ENCODE measurements at places on chromosomes 12 and 14. TPM values are rescaled to one million over a fixed set of nuclear protein-coding genes. Genes with fewer than 3 reads are reported as not detected.

The TAS2R43 gene
- total RNA-seq: 0.45 TPM

The SIX1 gene
- not detected for total RNA-seq

The PMCH gene
- total RNA-seq: not detected

The VIPAS39 gene
- 16.3 TPM for total RNA-seq

The CCDC184 gene
- not detected for total RNA-seq

The RPGRIP1 gene
- not detected for total RNA-seq

The LIN7A gene
- 0.35 TPM for total RNA-seq

GRCh38 chr12:122860040-122860853 lies 25.0 kb downstream of the HIP1R start:
- DNase-seq: no peak

DNA sequence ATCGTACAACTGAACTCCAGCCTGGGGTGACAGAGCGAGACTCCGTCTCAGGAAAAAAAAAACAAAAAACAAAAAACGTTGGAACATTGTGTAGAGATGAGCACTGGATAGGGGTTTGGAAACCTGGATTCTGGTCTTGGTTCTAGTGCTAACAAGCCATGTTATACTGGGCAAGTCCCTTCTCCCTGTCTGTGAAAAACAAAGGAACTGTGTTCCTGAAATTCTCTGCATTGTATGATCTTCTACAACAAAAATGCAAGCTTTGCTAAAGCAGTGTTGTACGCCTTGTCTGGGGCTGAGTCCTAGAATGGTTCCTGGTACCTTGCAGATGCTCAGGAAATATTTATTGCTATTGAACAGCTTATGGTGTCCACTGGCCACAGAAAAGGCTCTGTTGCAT lies 13.4 kb downstream of the GPRC5D start:
- DNase-seq: no peak

- DNase-seq: no peak
Measured at GRCh38 chr14:43872752-43873655, 634.1 kb downstream of the FSCB start.

- DNase-seq: no peak
Measured at GRCh38 chr12:62694632-62695031, 228.0 kb downstream of the MON2 start.

DNA sequence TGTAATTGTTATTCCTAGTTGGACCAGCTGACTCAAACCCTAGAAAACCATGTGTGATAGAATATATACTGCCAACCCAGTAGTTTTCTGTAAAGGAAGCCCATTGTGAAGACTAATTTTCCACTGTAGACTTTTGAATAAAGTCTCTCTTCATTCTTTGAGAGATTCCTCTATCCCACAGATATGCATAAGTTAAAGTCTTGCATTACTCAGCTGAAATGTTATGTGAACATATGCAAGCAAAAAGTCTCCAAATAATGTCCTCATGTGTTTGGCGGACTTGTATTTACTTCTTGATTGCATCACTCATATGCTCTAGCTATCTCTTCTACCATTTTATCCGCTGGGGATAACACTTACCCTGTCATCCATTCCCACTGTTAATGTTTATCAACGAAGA lies 35.1 kb upstream of the OTOGL start:
- DNase-seq: no peak

DNA sequence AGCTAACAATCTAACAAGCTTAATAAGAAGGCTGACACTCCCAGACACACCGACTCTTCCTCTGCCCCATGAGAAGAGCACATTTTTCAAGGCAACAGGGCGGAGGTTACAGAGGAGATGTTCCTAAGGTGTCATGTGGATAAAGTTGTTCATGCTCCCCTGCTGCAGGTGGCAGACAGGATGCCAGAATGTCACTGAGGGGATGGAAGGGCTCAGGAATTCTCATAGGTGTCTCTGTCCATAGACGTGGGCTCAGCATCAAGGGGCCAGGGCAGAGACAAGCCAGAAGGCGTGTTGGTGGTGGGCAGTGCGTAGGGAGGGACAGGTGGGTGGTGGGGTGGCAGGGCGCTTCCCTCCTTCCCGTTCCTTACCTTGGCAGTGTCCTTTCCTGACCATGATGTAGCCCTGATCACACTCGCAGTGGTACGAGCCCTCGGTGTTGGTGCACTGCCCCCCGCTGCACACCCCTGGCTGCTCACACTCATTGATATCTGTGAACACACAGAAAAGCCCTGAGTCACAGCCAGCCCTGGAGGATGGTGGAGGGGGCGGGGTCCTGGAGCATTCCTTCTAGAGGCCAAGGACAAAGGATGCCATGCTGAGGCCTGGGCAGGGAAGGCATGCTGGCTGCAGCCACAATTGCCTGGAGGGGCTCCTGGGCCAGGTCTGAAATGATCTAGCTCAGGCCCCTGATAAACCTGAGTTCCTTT lies 23.0 kb downstream of the ISCA2 start:
- DNase-seq: no peak

DNA sequence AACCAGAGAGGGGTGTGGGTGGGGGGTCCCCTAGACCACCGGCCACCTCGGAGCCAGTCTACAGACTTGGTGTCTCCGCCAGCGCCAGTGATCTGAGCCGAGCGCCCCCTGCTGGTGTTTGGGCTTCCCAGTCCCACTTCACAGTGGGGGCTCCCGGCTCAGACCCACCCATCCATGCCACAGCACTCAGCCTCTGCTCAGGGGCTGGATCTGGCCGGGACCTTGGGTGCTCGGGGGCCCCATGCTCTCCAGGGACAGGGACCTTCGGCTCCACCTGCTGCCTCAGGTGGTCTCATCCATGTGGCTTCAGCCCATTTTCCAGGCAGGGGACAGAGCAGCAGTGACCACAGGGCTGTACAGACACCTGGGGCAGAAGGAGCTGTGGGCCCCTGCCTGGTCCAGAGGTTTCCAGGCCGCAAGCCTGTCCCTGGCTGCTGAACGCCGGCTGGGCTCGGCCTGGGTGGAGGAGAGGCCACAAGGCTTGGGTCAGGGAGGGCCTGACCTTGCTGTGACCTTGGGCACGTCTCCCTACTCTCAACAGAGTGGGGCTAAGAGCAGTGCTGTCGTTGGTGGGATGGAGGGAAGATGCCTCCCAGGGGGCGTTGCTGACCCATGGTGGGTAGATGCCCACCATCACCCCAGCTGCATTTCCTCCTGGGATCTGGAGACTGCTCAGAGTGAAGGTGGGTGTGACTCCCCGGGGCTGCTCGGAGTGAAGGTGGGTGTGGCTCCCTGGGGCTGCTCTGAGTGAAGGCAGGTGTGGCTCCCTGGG lies 86.3 kb downstream of the KIF26A start:
- DNase-seq: no peak

DNA sequence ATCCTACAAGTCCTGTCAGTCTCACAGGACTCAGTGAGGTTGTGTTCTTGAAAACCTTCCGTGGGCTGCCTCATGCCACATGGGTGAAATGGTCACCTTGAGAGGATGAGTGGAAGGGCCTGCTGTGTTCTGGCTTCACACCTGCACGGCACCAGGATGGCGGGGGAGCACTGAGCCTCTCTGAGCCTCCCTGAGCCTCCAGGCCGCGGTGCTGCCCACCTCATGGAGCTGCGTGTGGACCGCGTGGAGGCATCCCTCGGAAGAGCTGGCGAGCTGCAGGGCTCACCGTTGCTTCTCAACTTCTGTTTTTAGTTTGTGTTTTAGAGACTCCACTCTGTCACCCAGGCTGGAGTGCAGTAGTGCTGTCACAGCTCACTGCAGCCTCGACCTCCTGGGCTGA lies 56.2 kb downstream of the TEAD4 start:
- no peak for DNase-seq

DNA sequence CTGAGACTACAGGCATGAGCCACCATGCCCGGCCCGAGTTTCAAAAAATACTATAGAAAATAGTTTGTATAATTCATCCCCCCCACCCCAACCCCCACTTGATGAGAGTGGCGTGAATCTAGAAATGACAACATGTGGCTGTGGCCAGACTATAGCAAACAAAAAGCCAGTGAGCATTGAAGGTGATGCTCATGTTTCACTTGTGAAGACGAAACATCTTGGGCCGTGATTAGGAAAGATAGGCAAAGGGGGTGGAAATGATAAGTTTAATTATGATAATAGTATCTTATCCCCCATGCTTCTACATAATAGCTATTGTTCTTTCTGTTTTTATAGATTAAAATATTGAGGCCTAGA lies 8.5 kb downstream of the BORCS5 start:
- no peak for DNase-seq

- DNase-seq: peak; percentile 68
Measured at GRCh38 chr12:112183141-112184021, 58.0 kb downstream of the TRAFD1 start.

DNA sequence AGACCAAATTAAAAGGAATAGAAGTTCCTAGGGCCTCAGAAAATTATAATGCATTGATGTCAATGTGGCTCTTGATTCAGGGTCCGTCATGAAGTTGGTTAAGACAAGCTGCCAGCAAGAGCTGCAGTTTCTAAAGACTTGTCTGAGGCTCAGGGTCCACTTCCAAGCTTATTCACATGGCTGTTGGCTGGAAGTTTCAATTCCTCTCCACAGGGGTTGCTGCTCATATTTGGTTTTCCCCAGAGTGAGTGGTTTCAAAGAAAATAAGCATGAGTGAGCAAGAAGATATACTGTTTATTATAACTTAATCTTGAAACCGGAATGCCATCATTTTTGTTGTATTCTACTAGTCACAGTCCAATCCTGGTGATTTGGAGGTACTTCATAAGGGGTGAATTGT lies 1247.4 kb downstream of the LRFN5 start:
- DNase-seq: no peak

GRCh38 chr14:26845151-26845818 lies 247.5 kb upstream of the NOVA1 start:
- DNase-seq: no peak

- no peak for DNase-seq
Measured at GRCh38 chr12:19894050-19894449, 454.8 kb downstream of the AEBP2 start.

DNA sequence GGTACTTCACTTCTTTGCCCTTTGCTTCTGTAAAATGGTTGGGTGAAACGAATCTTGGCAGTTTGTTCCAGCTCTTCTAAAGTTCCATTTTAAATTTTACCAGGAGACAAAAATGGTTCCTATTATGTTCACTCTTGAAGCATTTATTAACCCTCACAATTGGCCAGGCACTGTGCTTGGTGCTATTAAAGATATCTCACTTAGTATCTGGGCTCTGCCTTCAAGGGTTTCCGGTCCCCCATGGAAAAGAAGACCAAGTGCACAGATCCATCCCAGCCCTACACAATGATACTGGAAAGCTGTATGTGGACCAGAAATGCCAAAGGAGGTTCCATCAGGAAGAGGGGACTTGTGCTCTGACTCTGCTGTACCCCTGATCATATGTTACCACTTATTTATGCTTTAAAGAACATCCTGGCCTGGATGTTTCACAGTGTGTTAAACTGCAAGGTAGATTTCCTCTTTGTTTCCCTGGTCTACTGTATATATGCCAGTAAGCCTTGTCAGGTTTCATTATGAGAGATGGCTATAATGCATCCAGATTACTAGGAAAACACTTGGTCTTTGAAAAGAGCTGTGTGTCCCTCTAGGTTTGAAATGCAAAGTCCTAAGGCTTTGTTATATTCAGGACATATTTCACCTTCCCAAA lies 154.8 kb downstream of the PRKCH start:
- no peak for DNase-seq

- DNase-seq: no peak
Measured at GRCh38 chr12:100652488-100652887, 79.0 kb downstream of the GAS2L3 start.

DNA sequence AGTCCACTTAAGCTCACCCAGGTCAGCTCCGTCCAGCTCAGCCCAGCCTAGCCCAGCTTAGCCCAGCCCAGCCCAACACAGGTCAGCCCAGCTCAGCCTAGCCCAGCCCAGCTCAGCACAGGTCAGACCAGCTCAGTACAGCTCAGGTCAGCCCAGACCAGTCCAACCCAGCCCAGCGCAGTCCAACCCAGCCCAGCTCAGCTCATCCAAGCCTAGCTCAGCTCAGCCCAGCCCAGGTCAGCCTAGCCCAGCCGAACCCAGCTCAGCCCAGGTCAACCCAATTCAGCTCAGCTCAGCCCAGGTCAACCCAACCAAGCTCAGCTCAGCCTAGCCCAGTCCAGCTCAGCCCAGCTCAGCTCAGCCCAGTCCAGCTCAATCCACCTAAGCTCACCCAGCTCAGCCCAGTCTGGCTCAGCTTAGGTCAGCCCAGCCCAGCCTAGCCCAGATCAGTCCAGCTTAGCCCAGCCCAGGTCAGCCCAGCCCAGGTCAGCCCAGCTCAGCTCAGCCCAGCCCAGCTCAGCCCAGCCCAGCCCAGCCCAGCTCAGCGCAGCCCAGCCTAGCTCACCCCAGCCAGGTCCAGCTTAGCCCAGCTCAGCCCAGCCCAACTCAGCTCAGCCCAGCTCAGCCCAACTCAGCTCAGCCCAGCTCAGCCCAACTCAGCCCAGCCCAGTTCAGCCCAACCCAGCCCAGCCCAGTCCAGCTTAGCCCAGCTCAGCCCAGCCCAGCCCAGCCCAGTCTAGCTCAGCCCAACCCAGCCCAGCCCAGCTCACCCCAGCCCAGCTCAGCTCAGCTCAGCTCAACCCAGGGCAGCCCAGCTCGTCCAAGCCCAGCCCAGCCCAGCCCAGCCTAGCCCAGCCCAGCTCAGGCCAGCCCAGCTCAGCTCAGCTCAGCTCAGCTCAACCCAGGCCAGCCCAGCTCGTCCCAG lies 184.0 kb downstream of the TMEM121 start:
- DNase-seq: no peak

- no peak for DNase-seq
Measured at GRCh38 chr12:71804505-71804904, 35.1 kb upstream of the TBC1D15 start.

GRCh38 chr12:15155271-15155670 lies 65.9 kb downstream of the RERG start:
- no peak for DNase-seq

- DNase-seq: no peak
Measured at GRCh38 chr14:81454572-81455218, 54.6 kb upstream of the STON2 start.

DNA sequence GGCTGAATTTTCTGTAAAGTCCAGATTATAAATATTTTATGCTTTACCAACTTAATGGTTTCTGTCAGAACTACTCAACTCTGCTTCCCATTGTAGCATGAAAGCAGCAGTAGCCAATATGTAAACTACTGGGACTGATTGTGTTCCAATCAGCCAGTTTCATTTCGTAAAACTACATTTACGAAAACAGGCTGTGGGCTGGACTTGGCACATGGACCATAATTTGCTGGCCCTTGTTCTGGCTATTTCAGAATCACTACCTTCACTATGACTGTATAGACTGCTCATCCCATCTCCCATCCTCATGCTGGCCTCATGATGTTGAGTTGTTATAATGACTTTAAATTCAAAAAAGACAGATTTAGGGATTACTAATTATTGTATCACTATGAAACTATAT lies 38.7 kb downstream of the FAR2 start:
- no peak for DNase-seq

DNA sequence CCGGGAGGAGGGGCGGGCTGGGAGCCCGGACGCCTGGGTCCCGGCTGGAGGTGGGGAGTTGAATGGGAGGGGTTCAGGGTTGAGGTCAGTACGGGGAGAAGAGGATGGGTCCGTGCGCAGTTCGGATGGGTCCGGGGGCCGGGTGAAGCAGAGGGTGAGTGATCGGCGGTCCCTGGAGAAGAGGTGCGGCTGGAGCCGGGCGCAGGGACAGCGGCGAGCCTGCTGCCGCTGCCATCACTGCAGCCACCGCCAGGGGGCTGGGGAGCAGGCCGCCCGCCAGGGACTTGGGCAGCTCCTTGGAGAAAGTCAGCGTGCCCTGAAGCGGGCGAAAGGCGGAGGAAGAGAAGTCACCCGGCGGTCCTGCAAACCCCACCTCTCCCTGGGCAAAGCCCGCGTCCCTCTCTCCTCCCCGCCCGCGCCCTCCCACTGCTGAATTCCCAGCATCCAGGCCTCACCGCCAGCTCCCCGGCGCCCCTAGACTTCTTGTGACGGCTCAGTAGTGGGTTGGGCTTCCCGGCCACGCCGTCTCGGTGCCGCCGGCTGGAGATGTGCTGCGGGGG lies 6.0 kb upstream of the GPR84 start:
- DNase-seq: no peak

- DNase-seq: no peak
Measured at GRCh38 chr12:83793616-83794015, 1106.9 kb downstream of the TMTC2 start.
